Bronchial epithelial cell (primary cell): ENCODE measurements at places on chromosomes 1 and 21. TPM values are rescaled to one million over a fixed set of nuclear protein-coding genes. Genes with fewer than 3 reads are reported as not detected.

PERM1 gene
- total RNA-seq, result under 0.01 TPM in 1 of 2 replicates, not detected in the other

LENEP gene
- total RNA-seq, result 0.51 TPM in 1 of 2 replicates, not detected in the other

TMEM35B gene
- total RNA-seq, result 7.8 and 8.4 TPM in 2 replicates

FLAD1 gene
- 40.8 and 49.3 TPM in 2 replicates for total RNA-seq

RPF1 gene
- 31.6 and 41.5 TPM in 2 replicates for total RNA-seq

LCE3B gene
- total RNA-seq, result not detected in 2 replicates

COL6A2 gene
- 1.0 and 12.6 TPM in 2 replicates for total RNA-seq

- no peak for DNase-seq
These were observed 37.3 kb upstream of the COL6A2 start for GRCh38 chr21:46060596-46061061.

GRCh38 chr1:185033686-185034085, 11.7 kb upstream of the RNF2 start:
- no peak for DNase-seq
